ENCODE measurements at places on chromosomes 6 and 20.

DNA sequence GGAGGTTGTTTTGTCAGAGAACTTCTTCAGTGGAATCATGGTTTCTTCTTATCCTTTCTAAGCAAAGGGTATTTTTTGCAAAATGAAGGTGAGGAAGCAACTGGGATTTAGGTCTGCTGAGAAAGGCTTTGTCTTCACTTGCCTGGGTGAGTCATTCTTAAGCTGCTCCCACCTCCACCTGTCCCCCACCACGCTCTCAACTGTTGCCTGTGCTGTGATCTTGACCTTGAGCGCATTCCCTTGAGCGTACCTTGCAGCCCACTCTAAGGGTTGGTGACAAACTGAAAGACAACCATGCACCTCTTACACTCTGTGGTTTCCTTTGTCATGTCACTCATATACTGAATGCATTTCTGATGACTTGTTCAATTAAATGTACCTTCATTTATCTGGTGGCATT, 641.1 kb downstream of the RNF144B start:
- no peak for DNase-seq

DNA sequence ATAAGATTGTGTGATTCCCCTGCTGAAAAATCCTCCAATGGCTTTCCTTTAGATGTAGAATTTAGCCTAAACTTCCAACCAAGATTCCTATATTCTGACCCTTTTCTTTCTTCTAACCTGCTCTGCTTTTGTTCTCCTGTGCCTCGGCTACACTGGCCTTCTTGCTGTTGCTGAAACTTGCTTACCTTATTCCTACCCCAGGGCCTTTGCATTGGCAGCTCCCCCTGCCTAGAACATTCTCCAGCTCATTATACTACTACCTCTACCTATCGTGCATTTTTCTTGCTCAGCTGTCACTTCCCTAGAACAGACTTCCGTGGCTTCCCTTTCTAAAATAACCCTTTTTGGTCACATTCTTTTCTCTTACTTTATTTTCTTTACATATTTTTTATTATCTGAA, 48.7 kb downstream of the PLCB4 start:
- DNase-seq: no peak

- no peak for DNase-seq
Measured at GRCh38 chr6:166203003-166203640, 35.5 kb upstream of the TBXT start.

DNA sequence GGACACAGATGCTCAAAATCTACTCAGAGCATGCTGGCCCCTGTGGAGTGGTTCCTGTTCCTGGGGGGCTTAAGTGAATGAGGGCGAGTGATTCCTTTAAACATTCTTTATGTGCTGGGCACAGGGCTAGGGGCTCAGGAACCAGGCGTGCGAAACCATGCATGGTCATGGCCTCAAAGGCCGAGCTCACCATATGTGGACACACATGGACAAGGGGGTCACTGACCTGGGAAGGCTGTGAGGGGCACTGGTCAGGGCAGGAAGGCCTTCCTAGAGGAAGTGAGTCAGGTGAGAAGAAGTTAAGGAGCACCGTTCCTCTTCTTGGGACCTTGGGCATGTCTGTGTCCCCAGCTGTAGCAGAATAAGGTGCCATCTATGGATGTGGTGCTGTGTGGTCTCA, 74.6 kb upstream of the BHLHE23 start:
- no peak for DNase-seq
